CD4-positive, alpha-beta T cell treated with Interleukin-17A for 1 hour (primary cell): ENCODE measurements at places on chromosomes 3 and 15.
A peak's percentile ranks its signal among the peaks of the same experiment; 100 is the strongest.

DNA sequence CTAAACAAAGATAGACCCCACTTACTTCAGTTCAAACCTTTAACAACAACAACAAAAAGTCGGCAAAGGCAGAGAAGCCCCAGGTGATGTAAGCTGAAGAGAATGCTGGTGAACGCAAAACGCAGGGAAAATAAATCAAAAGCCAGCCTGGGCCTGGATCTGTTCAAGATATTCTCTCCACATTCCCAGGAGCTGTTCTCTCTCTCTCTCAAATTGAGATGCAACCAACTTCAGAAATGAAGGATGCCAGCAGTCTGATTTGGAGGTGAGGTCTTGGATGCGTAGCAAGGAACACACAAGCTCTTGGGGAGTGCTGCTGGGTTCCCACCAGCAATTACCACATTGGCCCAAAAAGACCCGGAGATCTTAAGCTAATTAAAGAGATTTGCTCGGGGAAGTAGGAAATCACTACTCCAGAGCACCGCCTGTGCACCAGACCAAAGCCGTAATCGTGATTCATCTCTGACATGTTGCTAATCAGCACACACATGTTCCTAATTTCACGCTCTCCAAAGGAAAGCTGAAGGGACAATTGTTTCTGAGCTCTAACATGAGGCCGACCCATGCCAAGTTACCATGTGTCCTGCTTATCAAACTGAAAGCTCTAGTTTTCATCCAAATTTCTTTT, 37.1 kb downstream of the IL17RD start:
- no peak for DNase-seq

GRCh38 chr3:172561897-172562640, 38.8 kb upstream of the TNFSF10 start:
- DNase-seq = no peak

- DNase-seq = no peak
These were observed 11.5 kb downstream of the HEMK1 start for GRCh38 chr3:50580683-50581458.

GRCh38 chr3:62238431-62238830, 134.9 kb downstream of the FEZF2 start:
- DNase-seq = no peak

- DNase-seq = no peak
These were observed 23.0 kb downstream of the CRYGS start for GRCh38 chr3:186520957-186521842.

- DNase-seq = no peak
These were observed 31.7 kb downstream of the CADPS start for GRCh38 chr3:62843508-62843907.

DNA sequence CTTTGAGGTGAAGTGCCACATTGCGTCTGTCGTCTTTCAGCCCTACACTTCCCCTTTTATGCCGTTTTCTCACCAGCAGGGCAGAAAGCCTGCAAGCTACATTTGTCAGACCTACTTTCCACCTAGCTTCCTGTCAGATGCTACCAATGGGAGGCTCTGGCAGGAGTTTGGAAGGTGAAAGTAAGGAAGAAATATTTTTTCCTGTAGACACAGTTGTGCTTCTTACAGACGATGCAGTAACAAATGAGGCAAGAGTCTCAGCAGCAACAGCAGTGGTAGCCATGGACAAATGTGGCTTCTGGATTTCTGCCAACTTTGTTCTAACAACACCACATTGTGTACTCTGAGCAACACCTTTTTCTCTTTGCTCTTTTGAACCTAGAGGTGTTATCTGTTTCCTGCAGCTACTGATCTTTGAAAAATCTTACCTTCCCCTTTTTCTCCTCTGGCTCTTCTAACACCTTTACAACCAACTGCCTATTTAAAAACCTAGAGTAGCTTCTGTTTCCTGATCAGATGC, 70.6 kb upstream of the STT3B start:
- peak; percentile 79 for DNase-seq

GRCh38 chr3:25386686-25387255, 41.3 kb upstream of the RARB start:
- no peak for DNase-seq

DNA sequence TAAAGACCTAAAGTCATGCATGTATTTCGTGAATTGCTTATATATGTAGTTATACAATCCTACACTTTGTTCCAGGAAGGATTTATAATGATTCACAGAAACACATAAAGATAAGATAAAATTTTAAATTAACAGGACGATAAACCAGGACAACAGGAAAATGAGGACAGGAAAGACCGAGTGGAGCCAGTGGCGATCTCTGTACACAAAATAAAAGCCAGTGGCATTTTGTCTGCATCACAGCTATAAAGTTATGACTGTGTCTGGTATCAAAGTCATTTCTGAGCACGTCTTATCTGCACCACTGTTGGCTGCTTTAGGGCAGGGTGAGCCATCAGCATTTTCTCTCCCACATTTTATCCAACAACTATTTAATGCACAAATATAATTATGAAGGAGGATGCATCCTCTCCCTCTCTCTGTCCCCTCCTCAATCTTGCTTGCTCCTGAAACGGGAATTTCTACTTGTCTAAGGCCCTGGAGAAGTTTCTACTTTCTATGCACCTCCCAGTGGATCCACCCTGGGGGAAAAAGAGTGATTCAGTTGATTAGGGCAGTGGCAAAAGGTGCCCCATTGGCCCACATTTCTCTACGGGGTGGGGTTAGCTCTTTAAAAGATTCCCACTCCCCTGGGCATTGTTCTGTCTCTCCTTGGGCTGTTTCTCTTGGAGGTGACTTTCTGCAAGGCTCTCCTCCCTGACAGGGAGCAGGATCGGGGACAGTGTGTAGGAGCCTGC, 159.4 kb upstream of the UBE2E1 start:
- no peak for DNase-seq

- no peak for DNase-seq
These were observed 11.6 kb downstream of the ADAMTS17 start for GRCh38 chr15:100330221-100330620.

- DNase-seq = no peak
These were observed 910 bp upstream of the ABHD6 start for GRCh38 chr3:58236527-58237237.

GRCh38 chr15:25789211-25789610, 73.9 kb downstream of the ATP10A start:
- no peak for DNase-seq

DNA sequence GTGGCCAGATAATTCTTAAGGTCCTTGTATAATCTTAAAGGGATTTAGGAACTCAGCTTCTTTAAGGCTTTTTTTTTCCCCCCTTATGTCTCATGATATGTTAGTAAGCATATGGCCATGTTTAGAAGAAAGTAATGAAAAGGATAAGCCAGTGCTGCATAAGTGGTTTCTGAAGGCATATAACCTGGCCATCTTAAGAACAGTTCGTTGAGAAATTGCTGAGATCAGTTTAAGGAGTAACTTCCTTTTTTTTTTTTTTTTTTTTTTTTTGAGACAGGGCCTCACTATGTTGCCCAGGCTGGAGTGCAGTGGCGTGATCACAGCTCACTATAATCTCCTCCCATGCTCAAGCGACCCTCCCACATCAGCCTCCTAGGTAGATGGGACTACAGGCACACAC, 51.7 kb downstream of the UBE2E2 start:
- DNase-seq = no peak

GRCh38 chr15:67521783-67522568, 1.0 kb downstream of the C15orf61 start:
- DNase-seq = peak; percentile 32

- no peak for DNase-seq
These were observed 2.6 kb upstream of the CDV3 start for GRCh38 chr3:133570937-133571320.

DNA sequence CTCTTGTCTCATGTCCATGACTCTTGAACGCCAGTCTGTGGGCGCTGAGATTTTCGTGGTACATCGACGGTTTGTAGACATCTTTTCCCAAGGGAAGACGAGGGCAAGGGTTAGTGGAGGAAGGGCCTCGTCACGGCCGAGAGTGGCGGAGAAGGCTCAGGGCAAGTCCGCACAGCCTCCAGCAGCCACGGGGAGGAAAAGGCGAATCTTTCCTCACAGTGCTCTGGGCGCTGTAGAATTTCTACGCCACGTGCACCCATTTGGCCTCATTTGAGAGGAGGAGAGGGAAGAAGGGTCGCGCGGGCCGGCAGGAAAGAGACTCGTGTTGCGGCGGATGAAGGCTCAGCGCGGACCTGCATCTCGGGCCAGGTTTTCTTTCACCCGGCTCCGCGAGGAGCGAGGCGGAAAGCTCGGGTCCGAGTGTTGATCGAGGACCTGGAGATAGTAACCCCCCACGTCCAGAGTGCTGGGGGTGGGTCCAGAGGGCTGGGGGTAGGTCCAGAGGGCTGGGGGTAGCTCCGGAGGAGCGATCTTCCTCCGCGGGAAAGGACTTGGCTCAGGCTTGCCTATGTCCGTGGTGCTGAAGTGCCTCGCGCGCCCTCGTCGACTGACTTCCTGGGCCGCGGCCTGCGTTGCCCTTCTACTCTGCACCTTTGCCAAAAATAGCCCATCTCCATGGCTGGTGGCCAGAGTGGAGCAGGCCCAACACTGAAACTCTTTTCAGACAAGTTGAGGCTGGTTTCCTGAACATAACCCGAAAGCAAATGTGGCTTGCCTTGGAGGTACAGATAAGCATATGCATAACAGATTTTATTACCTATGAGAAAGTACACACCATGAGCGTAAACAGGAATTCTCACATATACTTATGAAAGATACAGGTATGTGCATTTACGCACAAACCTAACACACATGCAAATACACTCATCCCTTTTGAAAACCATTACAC, 1.1 kb downstream of the SLC35G2 start:
- DNase-seq = peak; percentile 31

GRCh38 chr3:188351648-188352047, 197.7 kb downstream of the LPP start:
- no peak for DNase-seq

GRCh38 chr15:88131937-88132336, 124.6 kb downstream of the NTRK3 start:
- no peak for DNase-seq

GRCh38 chr15:72872066-72872845, 88.7 kb upstream of the ADPGK start:
- DNase-seq = no peak

GRCh38 chr3:101142160-101142559, 148.9 kb upstream of the ABI3BP start:
- no peak for DNase-seq

GRCh38 chr3:127383656-127384179, 95.9 kb upstream of the PRR20G start:
- no peak for DNase-seq

DNA sequence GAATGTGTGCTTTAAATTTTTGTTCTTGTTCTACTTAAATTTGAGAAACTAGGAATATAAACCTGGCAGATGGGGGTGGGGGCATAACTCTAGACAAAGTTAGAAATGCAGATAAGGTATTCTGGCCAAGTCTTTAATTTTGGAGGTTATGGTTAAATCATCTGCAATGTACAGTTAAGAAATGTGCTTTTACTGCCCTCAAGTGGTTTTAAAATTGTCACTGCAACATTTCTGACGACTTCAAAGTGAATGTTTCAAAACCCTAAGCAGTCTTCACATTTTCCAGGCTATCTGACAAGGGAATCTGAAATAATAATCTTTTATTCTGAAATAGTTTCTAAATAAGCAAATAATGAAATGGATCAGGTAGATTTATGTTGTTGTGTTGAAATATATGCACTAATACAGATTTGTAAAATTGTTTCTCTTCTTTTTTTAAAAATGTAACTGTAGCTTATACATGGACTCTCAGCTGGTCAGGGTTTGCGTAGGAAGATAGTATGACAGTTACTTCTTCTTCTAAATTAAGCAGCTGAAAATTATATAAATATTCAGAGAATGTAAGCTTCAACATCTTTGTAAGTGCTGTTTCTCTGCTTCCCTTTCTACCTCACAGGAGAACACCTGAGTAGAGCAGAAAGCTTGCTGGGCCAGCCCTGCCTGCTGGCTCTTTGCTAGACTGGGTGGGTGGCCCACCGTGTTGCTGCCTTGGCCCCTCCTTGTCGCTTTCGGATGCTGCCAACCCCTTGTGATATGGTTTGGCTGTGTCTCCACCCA, 45.0 kb downstream of the SUCNR1 start:
- DNase-seq = peak; percentile 55

DNA sequence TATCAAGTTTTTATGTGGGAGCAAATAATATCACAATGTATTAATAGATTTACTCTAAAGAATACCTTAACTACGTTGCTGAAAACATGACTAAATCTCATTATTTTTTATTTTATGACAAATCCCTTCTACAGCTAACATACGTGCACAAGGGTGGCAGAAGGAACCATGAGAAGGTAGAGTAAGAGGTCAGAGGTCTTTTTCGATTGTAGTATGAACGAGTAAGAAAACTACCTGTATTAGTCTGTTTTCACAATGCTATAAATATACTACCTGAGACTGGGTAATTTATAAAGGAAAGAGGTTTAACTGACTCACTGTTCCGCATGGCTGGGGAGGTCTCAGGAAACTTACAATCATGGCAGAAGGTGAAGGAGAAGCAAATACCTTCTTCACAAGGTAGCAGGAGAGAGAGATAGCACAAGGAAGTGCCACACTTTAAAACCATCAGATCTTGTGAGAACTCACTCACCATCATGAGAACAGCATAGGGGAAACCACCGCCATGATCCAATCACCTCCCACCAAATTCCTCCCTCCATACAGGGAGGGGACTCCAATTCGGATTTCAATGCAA, 95.3 kb downstream of the SUCLG2 start:
- DNase-seq = no peak

DNA sequence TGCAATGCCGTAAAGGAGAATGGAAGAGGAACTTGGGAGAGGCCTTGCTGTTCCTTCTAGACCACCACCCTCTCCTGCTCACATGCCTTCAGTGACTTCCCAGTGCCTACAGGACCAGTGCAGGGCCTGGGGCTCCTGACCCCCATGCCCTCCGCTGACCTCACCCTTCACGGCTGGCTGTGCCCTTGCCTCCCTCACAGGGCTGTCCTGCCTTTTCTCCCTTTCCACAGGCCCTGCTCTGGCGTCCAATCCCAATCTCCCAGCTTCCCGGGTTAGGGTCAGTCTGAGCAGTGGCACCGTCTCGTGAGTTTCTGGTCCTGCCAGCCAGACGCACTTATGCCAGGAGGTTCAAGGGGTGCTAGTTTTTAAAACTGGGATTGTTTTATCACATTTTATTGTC, 110.4 kb downstream of the WNT7A start:
- DNase-seq = no peak

GRCh38 chr3:30943206-30943605, 48.7 kb upstream of the GADL1 start:
- no peak for DNase-seq

DNA sequence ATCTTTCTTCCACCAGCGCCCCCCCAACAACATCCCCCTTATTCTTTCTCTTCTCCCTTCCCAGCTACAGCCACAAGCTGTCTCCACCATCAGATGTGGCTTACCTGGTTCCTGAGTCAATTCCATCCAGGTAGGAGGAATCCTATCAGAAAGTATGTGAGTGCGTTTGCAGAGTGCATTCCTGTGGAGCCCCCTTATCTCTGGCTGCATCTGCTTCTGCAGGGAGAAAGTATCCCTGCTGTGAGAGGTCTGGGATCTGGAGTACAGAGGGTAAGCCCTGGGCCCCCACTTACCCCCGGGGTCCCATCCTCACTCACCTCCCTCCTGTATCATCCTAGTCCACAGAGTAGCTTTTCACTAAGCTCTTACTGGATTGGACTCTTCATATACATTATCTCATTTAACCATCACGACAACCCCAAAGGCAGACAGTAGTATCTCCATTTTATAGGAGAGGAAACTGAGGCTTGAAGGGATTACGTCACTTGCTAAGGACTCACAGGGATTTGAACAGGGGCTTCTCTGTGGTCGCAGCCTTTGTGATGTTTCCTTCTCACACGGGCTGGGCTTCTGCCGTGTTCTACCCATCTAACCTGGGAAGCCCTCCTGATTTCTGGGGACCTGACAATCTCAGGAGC, 22.2 kb upstream of the MAGEF1 start:
- DNase-seq = no peak
